ENCODE measurements at places on chromosomes 1 and 21.

- no peak for DNase-seq
Measured at GRCh38 chr1:85289207-85289847, 12.9 kb upstream of the BCL10 start.

DNA sequence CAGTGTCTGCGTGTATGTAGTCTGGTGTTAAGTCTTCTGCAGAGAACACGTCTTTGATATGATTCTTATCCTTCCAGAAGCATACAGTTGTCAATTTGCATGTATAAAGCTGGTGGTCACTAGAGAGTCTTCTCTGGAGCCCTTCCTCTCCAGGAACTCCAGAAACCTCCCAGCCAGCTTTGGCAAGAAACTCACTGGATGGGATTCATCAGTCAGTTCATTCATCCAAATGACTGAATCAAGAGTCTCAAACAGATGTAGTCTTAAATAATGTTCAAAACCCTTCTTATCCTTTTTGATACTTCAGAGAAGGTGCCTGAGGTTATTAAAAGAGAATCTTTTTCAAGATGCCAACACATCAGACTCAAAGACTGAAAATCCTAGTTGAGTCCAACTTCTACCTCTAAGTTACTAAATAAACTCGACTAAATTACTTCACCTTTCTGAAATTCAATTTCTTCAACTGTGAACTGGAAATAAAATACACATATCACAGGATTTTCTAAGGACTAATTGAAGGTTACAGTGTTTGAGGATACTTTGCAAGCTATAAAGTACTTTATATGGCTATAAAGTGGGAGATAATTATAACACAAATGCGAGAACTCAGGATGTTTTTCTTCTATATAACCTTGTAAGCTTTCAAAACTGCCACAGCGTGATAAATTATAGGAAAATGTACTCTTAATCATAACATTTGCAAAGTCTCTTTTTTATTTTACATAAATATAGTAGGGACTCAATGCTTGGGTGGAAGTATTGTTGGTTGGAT lies 252.4 kb downstream of the FGGY start:
- DNase-seq, result no peak

DNA sequence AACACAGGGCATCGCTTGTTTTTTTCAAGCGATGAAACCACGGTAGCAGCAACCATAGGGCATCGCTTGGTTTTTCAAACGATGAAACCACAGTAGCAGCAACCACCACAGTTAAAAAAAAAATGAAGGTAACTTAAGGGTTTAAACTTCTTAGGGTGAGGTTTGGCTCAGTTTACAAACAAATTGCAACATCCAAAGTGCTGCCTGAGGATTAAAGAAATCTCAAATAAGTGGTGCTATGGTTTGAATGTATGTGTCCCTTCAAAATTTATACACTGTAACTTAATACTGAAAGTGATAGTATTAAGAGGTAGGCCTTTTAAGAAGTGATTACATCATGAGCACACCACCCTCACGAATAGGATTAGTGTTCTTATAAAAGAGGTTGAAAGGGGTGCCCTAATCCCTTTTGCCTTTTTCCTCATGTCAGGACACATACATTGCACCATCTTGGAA lies 6.4 kb upstream of the GBP5 start:
- no peak for DNase-seq

DNA sequence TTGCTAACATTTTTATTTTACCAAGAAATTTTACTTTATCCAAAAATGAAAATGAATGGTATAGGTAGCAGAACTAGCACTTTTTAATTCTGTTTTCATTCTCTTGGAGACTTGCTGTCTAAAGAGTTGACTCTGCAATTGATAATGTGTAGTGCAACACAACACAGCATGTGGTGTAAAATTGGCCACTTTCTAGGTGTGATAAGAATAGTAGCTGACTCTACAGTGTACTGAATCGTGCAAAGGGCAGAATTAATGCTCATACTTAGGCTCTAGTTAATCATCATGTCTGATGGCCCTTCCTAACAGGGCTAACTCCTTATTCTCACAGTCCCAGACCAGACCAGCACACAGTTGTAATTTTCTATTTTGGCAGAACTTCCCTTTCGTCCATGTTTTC lies 140.5 kb downstream of the NEK7 start:
- no peak for DNase-seq

DNA sequence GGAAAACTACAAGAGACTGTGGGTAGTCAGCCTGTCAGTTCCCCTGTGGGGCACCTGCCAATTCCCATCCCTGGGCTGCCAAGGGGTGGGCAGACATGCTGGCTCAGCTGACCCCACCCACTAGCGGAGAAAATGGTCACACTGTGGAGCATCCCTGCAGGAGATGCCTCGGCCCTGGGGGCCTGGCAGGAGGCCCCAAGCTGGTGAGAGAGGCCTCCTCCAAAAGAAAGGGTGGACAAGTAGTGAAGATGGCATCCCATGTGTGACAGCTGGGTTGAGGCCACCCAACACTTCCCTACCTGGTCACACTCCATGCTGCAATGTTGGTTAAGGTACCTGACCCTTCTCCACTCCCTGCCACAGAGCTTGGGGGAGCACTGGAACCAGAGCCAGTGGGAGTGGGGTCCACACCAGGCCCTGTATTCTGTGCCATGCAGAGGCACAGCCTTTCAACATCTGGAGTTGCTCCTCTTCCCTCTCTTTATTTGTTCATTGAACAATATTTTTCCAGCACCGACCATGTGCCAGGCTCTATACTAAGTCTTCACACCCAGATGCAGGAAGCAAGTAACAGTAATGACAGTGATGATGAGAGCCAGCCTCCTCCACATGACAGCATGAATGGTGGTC lies 59.5 kb downstream of the KLHDC7A start:
- DNase-seq, result no peak

GRCh38 chr1:90841473-90841872 lies 124.4 kb upstream of the BARHL2 start:
- DNase-seq, result no peak

DNA sequence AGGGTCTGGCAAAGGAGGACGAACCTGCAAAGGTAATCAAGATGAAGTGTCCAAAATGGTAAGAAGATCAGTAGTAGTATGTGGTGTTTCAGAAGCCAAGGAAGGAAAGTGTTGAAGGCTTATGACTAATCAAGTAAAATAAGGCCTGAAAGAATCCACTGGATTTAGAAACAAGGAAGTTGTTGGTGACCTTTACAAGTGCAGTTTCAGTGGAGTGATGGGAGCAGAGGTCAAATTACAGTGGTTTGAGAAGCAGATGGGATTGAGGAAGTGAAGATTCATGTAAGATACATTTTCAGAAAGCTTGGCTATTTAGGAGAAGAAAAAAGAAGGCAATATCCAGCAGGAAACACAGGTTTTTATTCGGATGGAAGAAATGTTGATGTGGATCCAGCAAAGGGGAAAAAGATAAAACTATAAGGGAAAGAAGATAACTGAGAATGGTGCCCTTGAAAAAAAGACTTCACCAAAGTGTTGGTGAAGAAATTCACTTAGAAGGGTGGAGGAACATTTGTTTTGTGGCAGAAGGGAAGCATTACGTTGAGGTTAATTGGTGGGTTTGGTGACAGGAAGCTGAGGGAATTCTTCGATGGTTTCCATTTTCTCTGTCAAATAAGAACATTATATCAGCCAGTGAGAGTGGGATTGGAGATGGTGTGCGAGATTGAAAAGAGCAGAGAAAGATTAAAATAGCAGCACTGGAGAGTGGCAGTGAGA lies 2.1 kb downstream of the ARMH1 start:
- DNase-seq, result no peak
